Naive thymus-derived CD4-positive, alpha-beta T cell (primary cell): ENCODE measurements at places on chromosomes 5 and 9.

DNA sequence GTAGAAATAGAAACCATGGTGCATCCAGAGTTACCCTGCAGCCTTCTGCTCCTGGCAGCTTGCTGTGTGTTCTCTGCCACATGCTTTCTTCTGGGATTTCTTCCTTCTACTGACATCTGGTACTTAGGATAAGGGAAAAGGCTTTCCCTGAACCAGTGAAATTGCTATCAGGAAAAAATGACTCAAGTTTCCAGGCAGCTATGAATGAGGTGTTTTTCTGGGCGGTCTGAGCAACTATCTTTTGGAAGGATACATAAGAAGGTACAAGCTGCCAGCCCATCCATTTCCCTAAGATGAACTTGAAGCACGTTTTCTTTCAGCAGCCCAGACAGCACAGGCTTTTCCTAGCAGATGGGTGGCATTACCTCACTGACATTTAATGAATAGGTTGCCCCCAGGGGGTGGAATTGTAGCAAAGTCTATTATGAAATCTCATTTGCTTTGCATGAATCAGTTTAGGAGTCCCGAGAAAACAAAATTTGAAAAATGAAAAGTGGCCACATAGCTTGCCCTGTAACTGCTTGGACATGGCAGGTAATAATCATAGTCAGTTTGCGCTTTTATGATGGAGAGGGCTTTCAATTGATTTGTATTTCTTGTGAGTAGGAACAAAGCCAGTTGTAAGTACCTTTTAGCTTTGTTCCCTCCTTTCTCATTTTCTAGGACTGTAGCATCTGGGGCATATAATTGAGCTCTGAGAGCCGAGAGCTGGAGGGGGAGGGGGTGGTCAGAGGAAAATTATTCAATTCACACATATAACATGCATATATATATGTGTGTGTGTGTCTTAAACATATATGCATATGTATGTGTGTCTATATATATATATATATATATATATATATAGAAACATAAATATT is 108.5 kb downstream of the C9orf152 start:
- no peak overlapping the region for H3K4me3 ChIP-seq
- no peaks in the 10 kb centered on the region for H3K4me1 ChIP-seq
- H3K27me3 ChIP-seq, result no peaks in the 10 kb centered on the region
- H3K27ac ChIP-seq, result no peak overlapping the region
- H3K36me3 ChIP-seq, result no peaks in the 10 kb centered on the region

- H3K36me3 ChIP-seq, result peaks cover 3% of the 10 kb centered on the region
- no peak overlapping the region for H3K27ac ChIP-seq
- no peak for DNase-seq
- no peaks in the 10 kb centered on the region for H3K27me3 ChIP-seq
- no peaks in the 10 kb centered on the region for H3K4me1 ChIP-seq
- H3K4me3 ChIP-seq, result no peak overlapping the region
Measured at GRCh38 chr9:20989923-20990341, 41.5 kb downstream of the HACD4 start.

- no peaks in the 10 kb centered on the region for H3K36me3 ChIP-seq
- H3K27me3 ChIP-seq, result no peaks in the 10 kb centered on the region
- H3K27ac ChIP-seq, result no peak overlapping the region
- H3K4me3 ChIP-seq, result no peak overlapping the region
- DNase-seq, result no peak
Measured at GRCh38 chr5:30113542-30113941, 1079.9 kb upstream of the CDH6 start.

GRCh38 chr5:81639556-81639955 is 111.3 kb downstream of the SSBP2 start:
- no peak overlapping the region for H3K27ac ChIP-seq
- no peaks in the 10 kb centered on the region for H3K27me3 ChIP-seq
- H3K36me3 ChIP-seq, result no peaks in the 10 kb centered on the region

DNA sequence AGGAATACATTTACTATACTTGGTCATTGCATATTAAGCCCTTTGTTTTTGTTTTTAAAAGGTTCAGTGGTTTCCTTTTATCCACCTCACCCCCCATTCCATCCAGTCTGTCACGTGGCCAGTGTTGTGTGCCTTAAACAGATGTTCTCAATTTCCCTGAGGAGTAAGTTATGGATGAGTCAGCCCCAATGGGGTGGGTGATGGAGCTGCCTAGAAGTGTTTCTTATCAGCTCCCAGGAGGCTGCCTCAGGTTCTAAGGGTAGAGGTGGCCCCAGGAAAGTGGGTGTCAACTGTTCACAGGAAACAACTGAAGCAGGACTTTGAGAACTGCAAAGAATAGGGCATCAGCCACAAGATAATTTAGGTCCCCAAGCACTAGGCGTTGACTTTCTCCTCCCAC is 41.1 kb downstream of the ACTBL2 start:
- H3K27me3 ChIP-seq, result no peaks in the 10 kb centered on the region
- H3K4me1 ChIP-seq, result no peaks in the 10 kb centered on the region
- no peak overlapping the region for H3K27ac ChIP-seq

- H3K36me3 ChIP-seq, result no peaks in the 10 kb centered on the region
- H3K27me3 ChIP-seq, result no peaks in the 10 kb centered on the region
- H3K4me1 ChIP-seq, result no peaks in the 10 kb centered on the region
- no peak overlapping the region for H3K27ac ChIP-seq
- H3K4me3 ChIP-seq, result no peak overlapping the region
Measured at GRCh38 chr5:32916648-32917047, 205.5 kb downstream of the NPR3 start.

DNA sequence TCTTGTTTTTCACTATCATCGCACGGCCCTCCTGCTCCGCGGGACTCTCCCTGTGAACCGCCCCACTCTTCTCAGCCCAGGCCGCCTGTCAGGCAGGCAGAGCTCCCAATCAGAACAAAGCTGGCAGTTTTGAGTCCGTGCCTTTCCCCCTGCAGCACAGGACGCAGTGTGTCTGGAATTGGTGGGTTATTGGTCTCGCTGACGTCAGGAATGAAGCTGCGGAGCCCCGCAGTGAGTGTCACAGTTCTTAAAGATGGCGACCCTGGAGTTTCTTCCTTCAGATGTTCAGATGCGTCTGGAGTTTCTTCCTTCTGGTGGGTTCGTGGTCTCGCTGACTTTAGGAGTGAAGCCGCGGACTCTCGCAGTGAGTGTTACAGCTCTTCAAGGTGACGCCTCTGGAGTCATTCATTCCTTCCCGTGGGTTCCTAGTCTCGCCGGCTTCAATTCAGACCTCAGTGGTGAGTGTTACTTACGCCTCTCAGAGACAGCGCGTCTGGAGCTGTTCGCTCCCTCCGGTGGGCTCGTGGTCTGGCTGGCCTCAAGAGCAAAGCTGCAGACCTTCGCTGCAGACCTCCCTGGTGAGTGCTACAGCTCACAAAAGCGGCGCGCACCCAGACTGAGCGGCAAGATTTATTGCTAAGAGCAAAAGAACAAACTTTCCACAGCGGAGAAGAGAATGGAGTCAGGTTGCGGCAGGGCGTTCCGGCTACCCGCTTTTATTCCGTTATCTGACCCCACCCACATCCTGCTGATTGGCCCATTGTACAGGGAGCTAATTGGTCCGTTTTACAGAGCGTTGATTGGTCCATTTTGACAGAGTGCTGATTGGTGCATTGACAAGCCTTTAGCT is 7.4 kb downstream of the ZDHHC11B start:
- H3K4me3 ChIP-seq, result no peak overlapping the region
- no peaks in the 10 kb centered on the region for H3K27me3 ChIP-seq
- no peak for DNase-seq
- H3K36me3 ChIP-seq, result no peaks in the 10 kb centered on the region

DNA sequence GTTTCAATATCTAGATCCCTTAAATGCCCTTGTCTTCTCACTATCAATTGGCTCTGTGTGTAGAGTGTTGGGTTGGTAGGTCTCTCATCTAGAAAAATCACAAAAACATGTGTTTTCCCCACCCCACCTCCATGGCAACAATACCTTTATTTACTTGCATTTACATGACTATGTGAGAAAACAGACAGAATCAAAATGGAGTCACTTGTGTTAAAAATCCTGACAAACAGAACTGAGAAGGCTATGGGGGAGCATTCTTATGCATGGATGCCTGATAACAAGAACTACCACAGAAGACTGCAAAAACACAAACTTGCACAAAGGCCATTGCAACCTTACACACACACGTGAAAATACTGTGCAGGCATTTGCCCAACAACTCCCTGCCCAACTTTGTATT is 1352.9 kb upstream of the CDH9 start:
- H3K27ac ChIP-seq, result no peak overlapping the region
- no peaks in the 10 kb centered on the region for H3K36me3 ChIP-seq
- H3K4me3 ChIP-seq, result no peak overlapping the region
- DNase-seq, result no peak

GRCh38 chr5:132365213-132365612 is 4.3 kb upstream of the SLC22A5 start:
- H3K27me3 ChIP-seq, result no peaks in the 10 kb centered on the region
- no peak overlapping the region for H3K27ac ChIP-seq
- H3K4me3 ChIP-seq, result no peak overlapping the region
- DNase-seq, result no peak
- peaks cover 4% of the 10 kb centered on the region for H3K36me3 ChIP-seq
- peaks cover under 1% of the 10 kb centered on the region for H3K4me1 ChIP-seq

GRCh38 chr5:169344629-169345028 is 43.7 kb upstream of the SLIT3 start:
- no peak overlapping the region for H3K27ac ChIP-seq
- no peaks in the 10 kb centered on the region for H3K4me1 ChIP-seq
- no peak for DNase-seq
- H3K36me3 ChIP-seq, result no peaks in the 10 kb centered on the region
- no peak overlapping the region for H3K4me3 ChIP-seq

GRCh38 chr9:81393985-81394811 is 295.1 kb downstream of the TLE1 start:
- H3K36me3 ChIP-seq, result no peaks in the 10 kb centered on the region
- no peak overlapping the region for H3K4me3 ChIP-seq
- no peaks in the 10 kb centered on the region for H3K27me3 ChIP-seq
- H3K27ac ChIP-seq, result no peak overlapping the region
- no peaks in the 10 kb centered on the region for H3K4me1 ChIP-seq
- no peak for DNase-seq

- H3K4me3 ChIP-seq, result no peak overlapping the region
- no peak overlapping the region for H3K27ac ChIP-seq
- no peaks in the 10 kb centered on the region for H3K27me3 ChIP-seq
- no peak for DNase-seq
- H3K4me1 ChIP-seq, result peaks cover under 1% of the 10 kb centered on the region
Measured at GRCh38 chr9:124279531-124280175, 21.9 kb downstream of the NEK6 start.
